ENCODE measurements at places on chromosomes 6 and 20. TPM values are rescaled to one million over a fixed set of nuclear protein-coding genes. Genes with fewer than 3 reads are reported as not detected.

The EDN3 gene
- total RNA-seq, result not detected

The SNTA1 gene
- total RNA-seq, result 9.2 TPM

The PSORS1C1 gene
- 0.06 TPM for total RNA-seq

The TRIM10 gene
- not detected for total RNA-seq

The NOL7 gene
- total RNA-seq, result 110 TPM

The SIRPG gene
- not detected for total RNA-seq

The CD109 gene
- 22.9 TPM for total RNA-seq

The DPPA5 gene
- total RNA-seq, result not detected

The RALGAPA2 gene
- 4.5 TPM for total RNA-seq

The CST5 gene
- total RNA-seq, result not detected

The KHDC1 gene
- 5.5 TPM for total RNA-seq

The ZBP1 gene
- total RNA-seq, result not detected

The CPXM1 gene
- not detected for total RNA-seq

The HLA-DRB1 gene
- 1.4 TPM for total RNA-seq

The BPIFB4 gene
- not detected for total RNA-seq

The BMP6 gene
- 2.8 TPM for total RNA-seq

The SLC17A1 gene
- not detected for total RNA-seq

Data from H4 (cell line).